ENCODE measurements at places on chromosomes 16 and 17.

DNA sequence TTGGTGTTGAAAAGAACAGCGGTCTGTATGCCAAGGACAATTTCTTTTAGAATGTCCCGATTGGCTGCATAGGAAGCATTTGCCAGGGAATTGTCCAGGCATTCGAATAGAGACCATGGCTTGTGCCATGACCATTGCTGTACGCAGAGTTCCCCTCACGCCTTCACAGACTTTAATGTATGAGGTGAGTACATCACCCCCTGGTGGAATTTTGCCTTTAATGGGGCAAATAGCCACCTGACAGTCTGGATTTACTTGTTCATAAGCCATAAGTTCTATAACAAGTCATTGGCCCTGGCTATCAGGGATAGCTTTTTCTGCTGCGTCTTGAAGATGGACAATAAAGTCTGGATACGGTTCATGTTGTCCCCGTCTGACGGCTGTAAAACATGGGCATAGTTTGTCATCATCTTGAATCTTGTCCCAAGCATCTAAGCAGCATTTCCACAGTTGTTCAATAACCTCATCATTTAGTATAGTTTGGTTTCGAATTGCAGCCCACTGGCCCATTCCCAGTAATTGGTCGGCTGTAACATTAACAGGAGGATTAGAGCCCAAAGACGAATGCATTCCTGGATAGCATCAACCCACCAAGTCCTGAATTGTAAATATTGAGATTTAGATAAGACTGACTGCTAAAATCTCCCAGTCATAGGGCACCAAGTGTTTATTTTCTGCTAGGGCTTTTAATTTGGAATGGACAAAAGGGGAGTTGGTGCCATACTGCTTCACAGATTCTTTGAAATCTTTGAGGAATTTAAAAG lies 67.7 kb upstream of the ARL4D start:
- no peak for DNase-seq

- no peak for DNase-seq
These were observed 3.6 kb upstream of the UTS2R start for GRCh38 chr17:82367724-82368524.

- no peak for DNase-seq
These were observed 537 bp downstream of the PALB2 start for GRCh38 chr16:23640615-23640930.

DNA sequence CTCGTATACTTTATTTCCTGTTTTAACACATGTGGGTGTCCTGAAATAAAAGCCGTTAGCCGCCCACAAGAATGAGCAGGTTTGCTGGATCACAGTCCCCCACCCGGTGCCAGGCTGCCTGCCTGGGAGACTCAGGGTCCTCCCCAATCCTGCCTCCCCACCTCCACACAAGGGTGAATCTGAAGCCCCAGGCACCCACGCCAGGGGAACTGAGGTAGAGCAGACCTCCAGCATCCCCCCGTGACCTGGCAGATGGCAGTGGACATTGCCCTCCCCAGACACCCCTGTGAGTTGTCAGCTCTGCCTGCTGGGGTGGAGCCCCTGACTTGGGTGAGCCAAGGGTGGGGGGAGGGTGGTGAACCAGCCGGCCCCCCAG lies 114.8 kb downstream of the METRNL start:
- DNase-seq: no peak

DNA sequence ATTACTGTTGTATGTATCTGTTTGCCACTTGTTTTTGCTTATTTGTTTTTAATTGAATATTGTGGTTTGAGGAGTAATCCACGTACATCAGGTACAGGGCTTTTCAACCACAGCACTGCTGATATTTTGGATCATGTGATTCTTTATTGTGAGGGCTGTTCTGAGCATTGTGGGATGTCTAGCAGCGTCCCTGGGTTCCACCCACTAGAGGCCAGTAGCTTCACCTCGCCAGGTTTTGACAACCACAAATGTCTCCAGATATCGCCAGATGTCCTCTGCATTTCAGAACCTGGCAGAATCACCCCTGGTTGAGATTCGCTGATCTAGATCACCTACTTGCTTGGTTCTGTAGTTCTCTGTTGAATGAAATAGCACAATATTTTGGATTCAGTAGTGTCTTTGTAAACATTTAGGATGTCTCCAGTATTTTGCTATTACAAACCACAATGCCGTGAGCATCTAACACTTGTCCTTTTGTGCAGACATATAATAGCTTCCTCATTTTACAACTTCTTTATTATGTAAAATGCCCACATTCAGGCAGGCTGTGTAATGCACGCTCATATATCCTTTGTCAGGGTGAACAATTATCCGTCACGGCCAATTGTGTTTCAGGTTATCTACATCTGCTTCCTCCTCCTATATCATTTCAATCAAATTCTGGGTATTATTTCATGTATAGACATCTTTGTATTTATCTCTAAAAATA lies 380.3 kb downstream of the SNX29 start:
- DNase-seq: no peak

GRCh38 chr16:82993926-82994325 lies 367.2 kb downstream of the CDH13 start:
- no peak for DNase-seq

- no peak for DNase-seq
These were observed 20.8 kb upstream of the CLEC3A start for GRCh38 chr16:78001451-78002025.

All from HCEC 1CT (cell line).